ENCODE measurements at places on chromosomes 7 and 10.

- DNase-seq = no peak
These were observed 191.8 kb upstream of the CDCA7L start for GRCh38 chr7:22137466-22137865.

GRCh38 chr10:97427571-97428179 lies 1.7 kb downstream of the PGAM1 start:
- DNase-seq = no peak

GRCh38 chr7:45073031-45073785 lies 15.6 kb downstream of the NACAD start:
- no peak for DNase-seq

- no peak for DNase-seq
These were observed 112.6 kb downstream of the PRKAG2 start for GRCh38 chr7:151764056-151764920.

DNA sequence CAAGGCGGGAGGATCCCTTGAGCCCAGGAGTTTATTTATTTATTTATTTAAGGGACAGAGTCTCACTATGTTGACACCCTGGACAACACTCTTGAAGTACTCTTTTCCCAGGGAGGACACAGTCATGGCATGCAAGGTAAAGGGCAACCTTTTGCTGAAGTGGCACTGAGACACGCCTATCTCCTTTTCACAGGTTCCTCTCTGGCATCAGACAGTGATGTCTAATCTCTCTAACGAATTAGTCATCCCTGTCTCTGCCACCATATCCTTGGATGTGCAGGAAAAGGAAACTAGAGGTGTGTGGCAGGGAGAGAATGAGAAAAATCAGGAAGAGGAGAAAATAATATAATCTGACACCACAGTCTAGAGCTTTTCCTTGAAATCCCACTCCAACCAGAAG lies 19.5 kb downstream of the CPVL start:
- no peak for DNase-seq
